Fibroblast of upper back skin (primary cell): ENCODE measurements at places on chromosomes 7 and 10.

- peak; percentile 84 for DNase-seq
Measured at GRCh38 chr7:116525913-116526861, 1.4 kb downstream of the CAV1 start.

DNA sequence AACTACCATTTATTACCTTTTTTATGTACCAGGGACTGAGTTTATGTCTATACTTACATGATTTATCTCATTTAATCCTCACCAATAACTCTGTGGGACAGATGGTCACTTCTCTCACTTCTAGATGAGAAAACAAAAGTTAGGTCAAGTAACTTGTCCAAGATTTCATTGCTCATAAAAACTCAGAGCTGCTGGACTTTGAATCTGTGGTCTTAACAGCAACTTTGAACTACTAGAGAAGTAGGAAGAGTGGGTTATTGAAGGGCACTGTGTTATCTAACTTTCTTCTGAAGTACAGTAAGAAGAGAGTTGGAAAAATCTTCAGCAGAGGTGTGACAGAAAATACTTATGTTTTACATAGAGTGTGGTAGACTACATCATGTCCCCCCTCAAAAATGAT lies 214.2 kb upstream of the BMPER start:
- DNase-seq = no peak

DNA sequence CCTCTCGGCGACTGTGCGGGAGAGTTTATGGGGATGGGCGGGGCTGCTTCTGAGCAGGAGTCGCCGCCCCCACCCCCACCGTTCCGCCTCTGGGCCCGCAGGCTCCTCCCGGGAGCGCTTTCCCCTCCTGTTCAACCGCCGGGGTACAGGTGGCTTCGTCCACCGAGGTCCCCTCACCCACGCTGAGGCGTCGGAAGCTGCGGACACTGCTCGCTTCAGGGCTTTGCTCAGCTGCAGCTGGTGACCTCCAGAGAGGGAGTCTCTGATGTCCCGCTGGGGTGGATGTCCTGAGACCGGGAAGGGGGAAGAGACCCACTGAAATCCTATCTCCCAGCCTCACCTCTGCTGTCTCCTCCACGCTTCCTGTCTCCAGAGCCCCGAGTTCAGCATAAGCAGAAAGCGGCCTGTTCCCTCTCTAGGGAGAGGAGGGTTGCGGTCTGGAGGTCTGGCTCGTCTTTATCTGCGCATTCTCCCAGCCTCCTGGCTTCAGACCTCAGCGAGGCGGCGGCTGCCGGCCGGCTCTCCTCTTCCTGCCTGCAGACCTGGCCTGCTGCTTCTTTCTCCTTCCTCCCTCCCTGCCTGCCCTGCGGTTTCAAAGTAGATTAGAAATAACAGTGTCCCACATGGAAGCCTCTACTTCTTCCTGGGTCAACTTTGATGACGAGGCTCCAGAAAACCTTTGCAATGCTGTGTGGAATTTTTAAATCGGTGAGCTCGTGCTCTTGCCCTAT lies 1.8 kb downstream of the CYP2E1 start:
- peak; percentile 27 for DNase-seq

GRCh38 chr7:6232116-6232515 lies 40.3 kb downstream of the CYTH3 start:
- no peak for DNase-seq

GRCh38 chr10:21976280-21976679 lies 27.2 kb downstream of the DNAJC1 start:
- DNase-seq = no peak
